ENCODE measurements at places on chromosomes 6 and 20.

GRCh38 chr20:956330-956951 is 40.3 kb upstream of the ANGPT4 start:
- DNase-seq, result peak; percentile 87

GRCh38 chr20:38290829-38291814 is 12.8 kb upstream of the BPI start:
- no peak for DNase-seq

DNA sequence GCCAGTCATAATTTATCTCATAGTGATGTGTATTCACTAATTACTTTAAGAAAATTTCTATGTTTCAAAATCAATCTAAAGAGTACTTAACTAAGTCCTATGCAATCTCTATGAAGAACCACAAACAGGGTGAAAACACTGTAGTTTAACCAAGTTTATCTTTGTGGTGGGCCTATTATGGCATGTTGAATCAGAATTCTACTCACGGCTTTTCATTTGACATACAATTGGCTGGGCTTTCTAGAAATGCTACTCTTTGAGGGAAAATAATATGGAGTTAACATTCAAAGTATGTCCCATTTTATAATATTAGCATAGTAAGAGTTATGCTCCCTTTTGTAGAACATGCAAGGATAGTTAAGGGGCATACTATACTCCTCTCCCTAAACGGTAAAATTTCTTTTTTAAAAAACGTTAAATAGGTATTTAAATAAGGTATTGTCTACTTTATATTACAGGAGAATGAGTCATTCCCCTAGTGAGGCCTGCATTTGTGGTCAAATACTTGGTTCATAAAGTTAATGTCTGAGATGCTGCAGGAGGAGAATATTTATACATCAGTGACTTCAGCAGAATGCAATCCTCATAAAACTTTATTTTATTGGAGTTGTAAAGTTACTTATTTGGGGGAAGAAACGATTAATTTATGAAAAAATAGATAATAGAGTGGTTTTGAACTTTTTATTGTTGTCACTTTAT is 1.8 kb downstream of the MOXD1 start:
- no peak for DNase-seq

GRCh38 chr6:80263585-80263984 is 157.1 kb downstream of the BCKDHB start:
- DNase-seq, result no peak

DNA sequence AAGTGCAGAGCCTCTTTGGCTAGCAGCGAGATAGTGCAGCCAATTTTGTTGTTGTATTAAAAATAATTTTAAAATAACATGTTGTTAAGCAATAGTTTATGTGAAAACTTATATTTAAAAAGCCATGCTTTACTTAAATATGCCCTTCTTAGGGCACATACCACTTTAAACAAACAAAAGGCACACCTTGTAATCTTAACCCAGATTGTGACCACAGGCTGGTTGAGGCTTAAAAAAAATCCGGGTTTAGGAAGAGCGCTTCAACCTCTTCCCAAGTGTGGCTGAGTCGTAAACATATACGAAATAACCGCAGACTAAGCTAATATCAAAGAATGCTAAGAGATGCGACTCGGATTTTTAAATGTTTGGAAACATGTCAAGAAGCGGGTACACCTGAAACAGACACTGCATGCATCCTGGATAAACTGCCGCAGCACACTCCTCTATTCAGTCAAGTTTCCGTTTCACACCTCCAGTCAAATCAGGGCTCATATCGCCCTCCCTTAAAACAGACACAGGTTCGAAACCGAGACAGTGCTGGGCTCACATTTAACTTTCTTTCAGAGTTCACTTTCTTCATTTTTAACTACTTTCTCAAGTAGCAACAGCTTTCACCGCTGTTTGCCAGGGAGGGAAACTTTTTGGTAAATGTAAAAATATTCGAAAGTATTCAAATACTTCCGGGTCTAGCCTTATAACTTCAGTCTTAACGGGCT is 1.5 kb downstream of the DEK start:
- DNase-seq, result no peak

GRCh38 chr20:40763646-40764295 is 74.7 kb upstream of the MAFB start:
- no peak for DNase-seq

GRCh38 chr6:170288091-170288631 is 2.7 kb downstream of the DLL1 start:
- DNase-seq, result no peak

GRCh38 chr6:54770328-54770727 is 76.2 kb upstream of the FAM83B start:
- no peak for DNase-seq

DNA sequence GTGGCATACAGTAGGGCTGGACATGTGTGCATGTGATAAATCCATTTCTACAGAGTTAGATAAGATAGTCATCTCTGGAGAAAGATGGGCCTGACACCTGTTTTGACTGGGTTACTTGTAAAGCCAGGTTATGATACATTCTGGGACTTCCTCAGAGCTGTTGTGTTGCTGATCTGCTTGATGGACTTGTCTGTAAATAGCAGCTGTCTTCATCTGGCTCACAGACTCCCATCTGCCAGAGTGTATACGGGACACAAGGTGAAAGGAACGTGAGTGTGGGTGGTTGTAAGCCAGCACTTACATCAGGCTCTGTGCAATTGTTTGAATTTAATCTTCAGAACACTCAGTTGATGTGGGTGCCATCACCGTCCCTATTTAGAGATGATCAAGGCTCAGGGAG is 49.8 kb downstream of the ZDHHC14 start:
- no peak for DNase-seq

- DNase-seq, result no peak
Measured at GRCh38 chr6:115972679-115973078, 88.0 kb downstream of the FRK start.

- DNase-seq, result no peak
Measured at GRCh38 chr20:53677447-53678314, 84.0 kb upstream of the ZNF217 start.

DNA sequence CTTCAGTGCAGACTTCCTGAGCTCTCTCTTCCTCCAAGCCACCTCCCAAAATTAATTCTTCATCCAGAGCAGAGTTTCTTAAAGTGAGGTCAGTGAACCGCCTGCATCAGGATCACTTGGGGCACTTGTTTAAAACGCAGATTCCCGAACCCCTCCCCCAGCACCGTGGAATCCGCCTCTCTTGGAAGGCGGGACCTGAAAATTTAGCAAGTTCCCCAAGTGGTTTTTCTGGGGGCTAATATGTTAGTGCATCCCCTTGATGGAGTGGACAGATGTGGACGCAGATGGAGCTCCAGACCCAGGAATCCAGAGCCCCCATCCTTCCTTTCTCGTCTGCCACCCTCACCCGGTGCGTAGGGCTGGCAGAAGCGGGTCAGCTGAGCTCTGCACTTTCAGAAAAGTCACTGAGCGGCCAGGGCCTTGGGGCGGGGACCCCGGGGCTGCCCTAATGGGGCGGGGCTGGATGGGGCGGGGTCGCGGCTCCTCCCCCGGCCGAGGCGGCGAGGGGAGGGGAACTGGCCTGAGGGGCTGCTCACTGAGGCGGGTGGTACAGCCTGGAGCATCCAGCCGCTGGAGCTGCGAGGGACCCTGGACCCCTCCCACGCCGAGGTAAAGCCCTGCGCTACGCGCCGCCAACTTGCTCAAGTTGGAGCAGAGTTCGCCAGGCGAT is at the start of the genes DEFB124 and REM1:
TSS of gene DEFB124 (minus strand) at position 370 of the 670 bp plus-strand sequence. CDS start 2,114 bp downstream, outside the sequence.
TSS of gene REM1 (plus strand) at position 531 of the 670 bp plus-strand sequence. CDS start 1,158 bp downstream, outside the sequence.
- DNase-seq, result no peak

Data from activated CD8-positive, alpha-beta memory T cell treated with anti-CD3 and anti-CD28 coated beads, Interleukin-2, amount 50 U/mL, for 48 hours (primary cell).